ENCODE measurements at places on chromosomes 1 and 21. TPM values are rescaled to one million over a fixed set of nuclear protein-coding genes. Genes with fewer than 3 reads are reported as not detected.

- DNase-seq: no peak
Measured at GRCh38 chr1:51715369-51715768, 98.5 kb downstream of the OSBPL9 start.

GRCh38 chr21:23111070-23111600 lies 2112.9 kb downstream of the NCAM2 start:
- no peak for DNase-seq

- no peak for DNase-seq
Measured at GRCh38 chr21:31927689-31928353, 55.0 kb downstream of the HUNK start.

- no peak for DNase-seq
Measured at GRCh38 chr1:62180639-62181038, 14.0 kb upstream of the L1TD1 start.

GRCh38 chr1:160863774-160864131 lies 1.1 kb upstream of the CD244 start:
- no peak for DNase-seq

DNA sequence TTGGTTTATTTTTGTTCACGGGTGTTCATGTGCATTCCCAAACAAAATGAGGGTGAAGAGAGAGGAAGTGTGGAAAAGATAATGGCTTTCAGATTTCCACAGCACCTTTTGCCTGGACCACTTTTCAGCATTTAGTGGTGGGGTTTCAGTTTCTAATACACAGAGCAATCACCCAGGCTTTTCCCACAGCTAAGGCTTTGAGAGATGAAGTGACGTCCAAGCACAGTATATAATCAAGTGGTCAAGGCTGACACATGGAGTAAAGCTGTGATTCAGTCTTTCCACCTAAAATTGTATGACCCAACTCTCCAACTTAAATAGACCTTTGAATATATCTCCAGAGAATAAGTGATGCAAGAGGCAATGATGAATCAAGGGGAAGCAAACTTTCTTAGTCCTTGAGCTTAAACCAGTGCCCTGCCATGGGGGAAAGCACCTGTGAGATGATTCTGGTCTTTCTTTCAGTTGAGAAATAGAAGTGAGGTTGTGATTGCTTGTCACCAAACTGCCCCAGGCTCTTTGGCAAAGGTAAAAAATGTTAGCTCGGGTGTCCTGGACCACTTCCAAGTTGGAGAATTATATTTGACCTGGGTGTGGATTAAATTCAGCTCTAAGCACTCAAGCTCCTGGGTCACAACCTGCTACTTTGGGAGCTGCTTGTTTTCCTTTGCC lies 2.4 kb upstream of the PIK3R3 start:
- no peak for DNase-seq

- no peak for DNase-seq
Measured at GRCh38 chr1:36135796-36136195, 10.8 kb upstream of the COL8A2 start.

DNA sequence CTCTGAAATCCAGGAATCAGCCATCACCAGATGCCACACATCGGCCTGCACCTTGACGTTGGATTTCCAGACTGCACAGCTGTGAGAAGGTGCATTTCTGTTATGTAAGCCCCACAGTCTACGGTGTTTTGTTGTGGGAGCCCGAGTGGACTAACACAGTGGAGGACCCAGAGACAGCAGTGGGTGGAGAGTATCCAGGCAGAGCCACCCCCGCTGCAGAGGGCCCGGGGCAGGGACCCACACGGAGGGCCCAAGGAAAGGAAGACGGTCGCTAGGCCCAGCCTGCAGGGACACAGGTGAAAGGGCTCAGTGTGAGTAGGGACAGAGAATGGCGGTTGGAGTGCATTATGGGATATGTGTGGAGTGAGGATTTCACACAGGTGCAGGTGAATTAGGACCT lies 288.3 kb upstream of the AJAP1 start:
- no peak for DNase-seq

DNA sequence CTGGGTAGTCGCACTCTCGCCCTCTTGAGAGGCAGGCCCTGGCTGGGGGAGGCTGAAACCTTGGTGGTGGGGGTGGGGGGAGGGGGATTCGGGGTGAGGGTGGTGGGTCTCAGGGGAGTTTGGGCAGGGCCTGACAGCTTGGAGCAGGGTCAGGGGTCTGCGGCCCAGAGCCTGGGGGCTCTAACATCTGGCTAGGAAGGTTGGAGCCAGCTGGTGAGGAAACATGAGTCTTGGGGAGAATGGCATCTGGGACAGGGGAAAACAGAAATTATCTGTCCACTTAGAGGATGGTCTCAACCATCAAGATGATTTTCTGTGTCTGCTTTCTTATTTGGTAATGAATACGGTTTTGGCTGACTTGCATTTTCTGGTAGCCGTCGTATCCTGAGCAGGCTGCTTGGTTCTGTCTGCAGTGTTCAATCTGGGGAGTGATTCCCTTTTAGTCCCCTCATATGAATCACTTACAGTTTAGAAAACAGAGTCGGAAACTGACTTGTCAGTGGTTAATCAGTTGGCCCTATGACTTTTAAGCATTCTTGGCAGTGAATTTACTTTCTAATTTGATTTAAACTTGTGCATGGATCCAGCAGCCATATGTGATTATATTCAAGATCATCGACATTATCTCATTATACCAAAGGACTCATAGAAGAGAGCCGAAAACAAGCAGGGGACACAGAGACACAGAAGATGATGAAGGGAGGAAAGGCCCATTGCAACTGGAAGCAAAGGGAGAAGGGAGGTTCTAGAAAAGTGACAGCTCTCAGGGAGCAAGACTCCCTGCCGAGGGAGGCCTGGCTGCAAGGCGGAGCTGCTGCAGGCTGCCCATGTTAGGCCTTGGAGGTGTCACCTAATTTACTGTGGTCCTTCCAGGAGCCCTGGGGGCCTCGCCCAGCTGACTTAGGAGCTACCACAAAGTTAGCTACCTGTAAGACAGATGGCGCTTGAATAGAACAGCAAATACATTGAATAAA lies 237.6 kb downstream of the SDCCAG8 start:
- DNase-seq: no peak

DNA sequence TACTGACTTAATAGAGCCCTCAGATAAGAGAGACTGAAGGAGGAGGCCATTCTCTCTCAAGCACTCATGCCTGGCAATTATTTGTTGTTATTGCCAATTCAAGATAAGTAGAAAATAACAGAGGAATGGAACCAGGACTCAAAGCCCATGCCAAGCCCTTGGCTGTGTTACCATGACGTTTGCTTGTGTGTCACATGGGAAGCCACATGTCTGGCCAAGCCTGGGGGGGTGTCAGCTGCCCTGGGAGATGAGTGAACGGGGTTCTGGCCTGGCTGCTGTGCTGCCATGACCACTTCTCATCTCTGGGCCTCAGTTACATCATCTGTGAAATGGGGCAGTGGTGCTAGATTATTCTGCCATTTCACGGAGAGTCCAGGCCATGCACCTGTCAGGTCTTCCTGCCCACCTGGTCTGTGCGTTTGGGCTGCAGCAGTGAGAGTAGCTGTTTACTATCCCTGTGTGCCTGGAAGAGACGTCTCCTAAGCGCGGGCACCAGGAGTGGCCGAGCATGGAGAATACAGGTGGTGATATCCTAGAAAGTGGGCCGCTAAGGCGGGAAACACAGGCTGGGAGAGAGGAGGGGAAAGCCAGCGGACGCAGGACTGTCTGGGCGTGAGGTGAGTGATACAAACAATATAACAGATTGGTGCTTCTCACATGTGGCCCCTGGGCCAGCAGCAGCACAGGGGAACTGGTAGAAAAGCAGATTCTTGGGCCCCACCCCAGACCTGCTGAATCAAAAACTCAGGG lies 67.8 kb downstream of the MAN1C1 start:
- DNase-seq: no peak

GRCh38 chr1:81151206-81151605 lies 649.5 kb upstream of the ADGRL2 start:
- no peak for DNase-seq

Gene SETSIP
- total RNA-seq: not detected

Gene CFHR5
- not detected for total RNA-seq

Gene AK5
- total RNA-seq: 1.2 TPM

Gene RGS1
- 143 TPM for total RNA-seq

Gene AGMAT
- total RNA-seq: 8.6 TPM
